ENCODE measurements at places on chromosomes 2 and 18.

DNA sequence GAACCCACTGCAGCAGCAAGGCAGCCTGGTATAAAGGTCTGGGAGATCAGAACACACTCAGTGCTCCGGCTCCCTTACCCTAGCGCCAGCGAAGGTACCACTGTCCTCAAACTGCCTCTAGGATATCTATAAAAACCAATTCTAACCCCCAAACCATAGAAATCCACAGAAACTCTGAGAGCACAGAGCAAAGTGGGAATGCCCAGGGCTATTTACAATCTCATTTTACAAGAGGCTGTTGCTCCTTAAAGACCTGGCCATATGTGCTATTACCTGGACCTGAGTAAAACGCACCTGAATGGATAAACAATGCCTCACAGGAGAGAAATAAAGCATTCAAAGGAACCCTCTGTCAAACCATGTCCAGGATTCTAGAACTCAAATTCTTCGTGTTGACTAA is 4.3 kb downstream of the STK39 start:
- no peak for DNase-seq

- DNase-seq, result no peak
These were observed 171.0 kb downstream of the MIB1 start for GRCh38 chr18:21911551-21911950.

GRCh38 chr2:113105047-113105785 is 22.2 kb upstream of the IL1RN start:
- DNase-seq, result no peak

DNA sequence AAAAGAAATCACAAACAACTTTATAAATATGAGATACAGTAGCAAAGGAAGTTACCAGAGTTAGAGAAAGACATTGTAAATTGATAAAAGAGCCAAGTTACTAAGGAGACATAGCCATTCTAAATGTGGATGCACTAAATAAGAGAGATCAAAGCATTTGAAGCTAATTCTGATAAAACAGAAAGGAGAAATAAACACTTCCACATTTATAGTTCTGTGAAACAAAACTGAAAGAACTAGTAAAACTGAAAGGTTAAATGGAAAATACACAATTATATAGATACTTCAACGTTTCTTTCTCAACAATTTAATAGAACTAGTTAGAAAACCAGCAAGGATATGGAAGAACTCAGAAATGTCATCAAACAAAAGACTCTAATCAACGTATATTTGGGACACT is 309.0 kb upstream of the CDH2 start:
- no peak for DNase-seq

GRCh38 chr2:140185076-140185475 is 1404.9 kb upstream of the NXPH2 start:
- no peak for DNase-seq

GRCh38 chr2:103165836-103166235 is 404.0 kb downstream of the TMEM182 start:
- DNase-seq, result no peak

DNA sequence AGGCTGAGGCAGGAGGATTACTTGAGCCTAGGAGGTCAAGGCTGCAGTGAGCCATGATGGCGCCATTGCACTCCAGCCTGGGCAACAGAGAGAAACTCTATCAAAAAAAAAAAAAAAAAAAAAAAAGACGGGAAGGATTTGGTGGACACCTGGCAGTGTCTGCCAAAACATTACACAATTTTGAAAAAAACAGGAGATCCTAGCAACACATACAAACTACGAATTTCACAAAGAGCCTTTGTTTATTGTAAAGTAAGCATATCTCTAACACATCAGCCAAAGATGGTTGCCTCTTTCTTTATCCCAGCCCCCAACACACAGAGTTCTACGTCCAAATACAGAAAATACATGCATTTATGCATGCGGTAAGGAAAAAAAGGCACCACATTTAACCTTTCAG is 7.6 kb downstream of the GPR45 start:
- no peak for DNase-seq

GRCh38 chr2:176891105-176891504 is 321.5 kb upstream of the HNRNPA3 start:
- no peak for DNase-seq

DNA sequence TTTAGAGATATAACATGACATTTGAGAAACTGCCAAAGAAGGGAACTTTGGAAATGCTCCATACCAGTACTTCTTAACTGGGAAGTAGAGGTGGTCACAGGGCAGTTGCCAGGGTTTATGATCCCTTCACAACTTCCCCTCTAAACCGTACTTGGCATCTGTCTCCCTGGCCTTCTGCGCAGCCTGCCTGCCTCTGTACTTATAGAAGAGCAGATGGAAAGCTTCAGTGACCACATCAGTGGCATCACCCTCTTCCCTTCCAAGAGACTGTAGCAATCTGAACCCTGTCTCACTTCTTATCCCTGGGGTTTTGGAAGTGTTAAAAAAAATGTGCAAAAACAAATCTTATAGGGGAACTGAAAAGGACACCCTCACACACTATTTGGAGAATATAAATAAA is 64.1 kb downstream of the EIF2AK3 start:
- DNase-seq, result no peak

- DNase-seq, result no peak
These were observed 42.9 kb downstream of the ADI1 start for GRCh38 chr2:3476321-3476984.

GRCh38 chr18:35941299-35941698 is 31.2 kb upstream of the RMP24 start:
- no peak for DNase-seq

DNA sequence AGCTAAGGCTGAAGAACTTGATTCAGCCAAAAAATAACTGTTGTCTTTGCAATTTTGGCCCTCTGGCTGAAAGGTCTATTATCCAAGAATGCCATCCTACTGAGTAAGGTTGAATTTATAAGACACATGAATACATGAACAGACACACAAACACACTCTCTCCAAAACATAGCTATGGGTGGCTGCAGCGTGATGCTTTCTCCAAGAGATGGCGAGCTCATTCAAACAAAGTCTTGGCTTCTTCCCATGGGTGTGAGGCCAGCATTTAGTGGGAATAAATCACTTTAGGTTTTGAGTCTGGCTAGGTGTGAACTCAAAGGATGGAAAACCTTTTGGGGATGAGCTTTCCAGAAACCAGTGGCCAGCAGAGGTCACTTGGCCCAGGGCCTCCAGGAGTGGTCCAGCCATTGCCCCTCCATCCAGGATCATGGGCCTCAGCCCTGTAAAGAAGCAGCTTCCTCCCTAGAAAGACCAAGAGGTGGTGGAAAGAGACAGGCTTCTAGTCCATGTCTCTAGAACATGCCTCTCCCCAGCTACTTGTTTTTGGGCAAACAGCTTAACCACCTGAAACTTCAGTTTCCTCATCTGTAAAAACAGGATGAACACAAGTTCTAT is 11.0 kb upstream of the OSR1 start:
- peak; percentile 78 for DNase-seq

DNA sequence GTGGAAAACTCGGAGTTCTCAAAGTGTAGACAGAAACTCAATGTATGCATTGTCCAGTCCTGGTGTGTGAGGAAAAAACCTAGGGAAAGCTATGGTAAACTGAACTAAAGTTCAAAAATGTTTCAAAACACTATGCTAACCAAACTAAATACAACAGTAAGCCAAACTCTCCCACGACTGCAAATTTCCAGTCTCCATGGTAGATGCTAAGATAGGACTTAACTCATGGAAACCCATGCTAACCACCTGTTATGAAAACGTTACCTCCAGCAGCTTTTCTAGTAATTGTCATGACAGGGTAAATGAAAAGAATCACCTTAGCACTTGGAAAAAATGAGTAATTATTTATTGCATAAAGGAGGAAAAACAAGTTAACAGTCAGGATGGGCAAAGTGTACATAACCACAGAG is 135.7 kb upstream of the EPC2 start:
- DNase-seq, result no peak

DNA sequence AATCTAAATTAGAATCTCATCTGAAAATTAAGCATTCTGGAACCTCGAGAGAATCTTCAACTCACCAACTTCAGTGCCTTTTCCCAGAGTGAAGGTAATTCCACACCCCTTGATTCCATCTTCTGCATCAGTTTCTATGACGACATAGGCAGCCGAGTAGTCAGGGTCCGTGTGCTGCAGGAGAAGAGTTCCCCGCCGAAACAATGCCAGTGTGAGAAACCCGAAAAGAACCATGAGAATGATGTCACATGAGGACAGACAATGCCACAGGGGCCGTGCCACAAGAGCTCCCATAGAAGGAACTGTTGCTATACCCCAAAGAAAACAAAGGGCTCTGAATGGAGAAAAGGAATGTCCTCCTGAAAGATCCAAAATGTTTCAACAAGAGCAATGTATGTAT is 6.0 kb downstream of the ENOSF1 start:
- DNase-seq, result no peak

DNA sequence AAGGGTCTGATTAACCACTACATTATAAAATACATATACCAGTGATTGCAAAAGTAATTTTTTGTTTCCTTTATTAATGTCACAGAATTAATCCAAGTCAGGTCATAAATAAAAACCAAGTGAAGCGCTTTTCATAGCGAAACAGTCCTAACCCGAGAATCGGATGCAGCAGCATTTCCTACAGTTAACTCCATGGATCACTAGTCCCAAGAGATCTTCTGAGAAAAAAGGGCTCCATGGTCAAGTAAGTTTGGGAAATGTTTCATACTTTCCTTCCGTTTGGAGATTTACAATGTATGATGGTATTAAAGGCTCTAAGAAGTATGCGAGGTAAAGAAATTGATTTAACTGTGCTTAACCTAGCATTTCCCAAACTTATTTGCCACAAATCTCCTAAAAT is 85.2 kb downstream of the NOL10 start:
- DNase-seq, result no peak

DNA sequence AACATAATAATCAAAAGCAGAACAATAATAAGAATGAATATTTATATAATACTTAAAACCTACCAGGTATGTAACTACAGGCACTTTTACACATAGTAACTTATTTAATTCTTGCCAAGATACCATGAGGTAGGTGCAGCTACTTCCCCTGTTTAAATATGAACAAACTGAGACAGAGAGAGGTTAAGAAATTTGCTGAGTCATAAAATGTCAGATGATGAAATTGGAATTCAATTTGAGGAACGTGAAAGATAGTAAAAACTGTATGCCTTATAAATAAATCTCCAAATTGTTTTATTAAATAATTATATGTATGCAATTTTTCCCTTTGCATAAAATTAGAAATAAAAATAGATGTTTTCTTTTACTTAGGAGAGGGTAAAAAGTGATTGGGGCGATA is 1103.3 kb upstream of the NRXN1 start:
- DNase-seq, result no peak

- DNase-seq, result no peak
These were observed 19.3 kb downstream of the FBLN7 start for GRCh38 chr2:112157472-112157871.

DNA sequence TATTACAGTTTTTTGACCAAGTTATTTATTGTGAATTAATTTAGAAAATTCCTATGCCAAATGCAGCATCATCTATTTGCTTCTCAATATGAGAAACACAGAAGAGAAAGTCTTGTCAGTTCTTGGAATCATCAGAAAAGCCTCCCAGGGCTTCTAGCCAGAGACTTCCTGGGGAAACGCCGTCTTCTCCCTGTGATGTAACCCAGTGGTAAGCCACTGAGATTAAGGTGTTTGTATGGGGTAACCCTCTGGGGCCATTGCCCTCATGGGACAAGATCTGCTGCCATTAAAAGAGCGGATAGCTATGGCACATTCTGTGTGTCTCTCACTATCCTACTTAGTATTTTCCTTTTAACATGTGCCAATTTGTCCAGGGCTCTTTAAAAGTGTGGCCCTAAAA is 28.0 kb downstream of the ANKRD29 start:
- DNase-seq, result no peak

DNA sequence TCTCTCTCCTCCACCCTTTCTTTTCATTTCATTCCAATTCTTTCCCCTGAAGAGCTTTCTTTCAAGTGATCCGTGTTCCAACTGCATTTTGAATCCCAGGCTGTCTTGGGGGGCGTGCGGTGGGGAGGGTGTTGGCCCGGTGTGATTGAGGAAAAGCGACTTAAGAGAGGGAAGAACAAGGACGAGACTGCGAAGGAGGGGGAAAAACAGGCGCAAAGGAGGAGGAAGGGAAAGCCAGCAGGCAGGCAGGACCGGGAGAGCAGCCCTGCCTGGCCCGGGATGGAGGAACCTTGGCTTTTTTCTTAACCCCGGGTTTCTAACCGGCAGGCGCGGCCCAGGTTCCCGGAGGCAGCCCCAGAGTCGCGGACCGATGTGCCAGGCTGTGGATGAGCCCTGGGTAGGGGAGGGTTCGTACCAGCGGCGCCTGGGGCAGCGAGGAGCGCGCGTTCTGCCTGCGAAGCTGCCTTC is 1.3 kb downstream of the ADCYAP1 start:
- DNase-seq, result no peak

GRCh38 chr2:227461811-227462461 is 10.0 kb upstream of the AGFG1 start:
- no peak for DNase-seq

DNA sequence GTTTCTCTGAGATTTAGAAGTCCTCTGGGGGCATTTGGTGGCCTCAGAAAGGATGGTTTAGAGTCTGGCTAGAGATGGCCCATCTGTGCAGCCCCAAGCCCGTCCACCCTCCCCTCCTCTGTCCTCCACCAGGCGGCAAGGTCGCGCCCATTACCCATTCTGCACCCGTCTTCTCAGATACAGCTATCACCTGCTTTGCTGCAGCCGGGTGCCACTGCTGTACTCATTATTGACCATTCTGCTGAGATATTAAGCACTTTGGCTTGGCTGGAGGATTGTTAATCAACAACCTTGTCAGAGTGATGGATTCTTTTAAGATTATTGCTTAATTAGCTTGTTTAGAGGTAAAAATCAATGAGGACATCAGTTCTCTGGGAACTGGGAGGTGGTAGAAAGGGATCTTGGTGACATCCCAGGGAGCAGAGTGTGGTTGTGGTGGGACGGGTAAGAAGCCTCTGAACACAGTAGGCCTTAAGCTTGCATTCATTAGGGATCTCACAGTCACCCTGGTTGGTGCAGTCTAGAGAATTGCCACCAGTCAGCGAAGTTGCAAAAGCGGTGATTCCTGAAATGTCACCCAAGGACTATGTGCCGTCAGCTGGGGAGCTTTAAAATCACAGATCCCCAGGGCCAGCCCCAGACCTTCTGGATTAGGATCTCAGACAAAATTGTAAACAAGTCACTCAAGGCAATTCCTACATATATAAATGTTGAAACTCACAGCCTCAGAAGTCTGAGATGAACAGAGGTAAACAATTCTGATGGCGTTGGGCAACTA is 90.9 kb downstream of the CAPN13 start:
- no peak for DNase-seq
